Dorsolateral prefrontal cortex (tissue), 122 donors: ENCODE measurements at places on chromosomes 7 and 10.

- peak; percentile 71 for DNase-seq
Observed at GRCh38 chr7:100895956-100896731, 456 bp upstream of the ACHE start.

GRCh38 chr7:5582532-5582935 lies 158.9 kb upstream of the TNRC18 start:
- no peak for DNase-seq

- DNase-seq: no peak
Observed at GRCh38 chr7:157027568-157028198, 17.2 kb upstream of the MNX1 start.

DNA sequence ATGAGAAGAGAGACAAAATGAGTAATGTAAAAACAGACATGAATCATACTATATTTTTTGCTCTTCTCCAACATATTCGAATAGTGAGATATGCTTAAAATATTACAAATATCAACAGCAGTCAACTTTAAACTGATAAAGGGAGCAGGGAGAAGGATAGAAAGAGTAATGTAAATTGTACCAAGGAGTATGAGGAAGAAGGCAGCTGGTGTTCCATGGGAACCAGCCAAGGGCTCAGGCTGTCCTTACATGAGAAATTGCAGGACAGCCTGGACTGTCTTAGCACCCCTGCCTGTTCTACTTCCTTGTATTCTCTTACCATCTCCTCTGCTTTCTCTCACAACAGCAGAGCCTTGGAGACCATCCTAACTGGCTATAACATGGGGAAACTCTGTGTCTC lies 128.7 kb downstream of the TSPAN12 start:
- no peak for DNase-seq

- no peak for DNase-seq
Observed at GRCh38 chr10:31930023-31930751, 1.6 kb upstream of the ARHGAP12 start.

GRCh38 chr7:22441157-22441556 lies 58.8 kb downstream of the STEAP1B start:
- no peak for DNase-seq

- no peak for DNase-seq
Observed at GRCh38 chr10:32793033-32793432, 165.0 kb downstream of the ITGB1 start.

- DNase-seq: no peak
Observed at GRCh38 chr10:54470324-54470631, 330.8 kb downstream of the PCDH15 start.

GRCh38 chr7:151143261-151144015 lies 24.1 kb downstream of the GBX1 start:
- peak; percentile 28 for DNase-seq

GRCh38 chr7:120431016-120431415 lies 158.0 kb downstream of the KCND2 start:
- no peak for DNase-seq

GRCh38 chr10:16847644-16848043 lies 30.4 kb upstream of the RSU1 start:
- no peak for DNase-seq

- no peak for DNase-seq
Observed at GRCh38 chr10:10792681-10793080, 225.0 kb upstream of the CELF2 start.

DNA sequence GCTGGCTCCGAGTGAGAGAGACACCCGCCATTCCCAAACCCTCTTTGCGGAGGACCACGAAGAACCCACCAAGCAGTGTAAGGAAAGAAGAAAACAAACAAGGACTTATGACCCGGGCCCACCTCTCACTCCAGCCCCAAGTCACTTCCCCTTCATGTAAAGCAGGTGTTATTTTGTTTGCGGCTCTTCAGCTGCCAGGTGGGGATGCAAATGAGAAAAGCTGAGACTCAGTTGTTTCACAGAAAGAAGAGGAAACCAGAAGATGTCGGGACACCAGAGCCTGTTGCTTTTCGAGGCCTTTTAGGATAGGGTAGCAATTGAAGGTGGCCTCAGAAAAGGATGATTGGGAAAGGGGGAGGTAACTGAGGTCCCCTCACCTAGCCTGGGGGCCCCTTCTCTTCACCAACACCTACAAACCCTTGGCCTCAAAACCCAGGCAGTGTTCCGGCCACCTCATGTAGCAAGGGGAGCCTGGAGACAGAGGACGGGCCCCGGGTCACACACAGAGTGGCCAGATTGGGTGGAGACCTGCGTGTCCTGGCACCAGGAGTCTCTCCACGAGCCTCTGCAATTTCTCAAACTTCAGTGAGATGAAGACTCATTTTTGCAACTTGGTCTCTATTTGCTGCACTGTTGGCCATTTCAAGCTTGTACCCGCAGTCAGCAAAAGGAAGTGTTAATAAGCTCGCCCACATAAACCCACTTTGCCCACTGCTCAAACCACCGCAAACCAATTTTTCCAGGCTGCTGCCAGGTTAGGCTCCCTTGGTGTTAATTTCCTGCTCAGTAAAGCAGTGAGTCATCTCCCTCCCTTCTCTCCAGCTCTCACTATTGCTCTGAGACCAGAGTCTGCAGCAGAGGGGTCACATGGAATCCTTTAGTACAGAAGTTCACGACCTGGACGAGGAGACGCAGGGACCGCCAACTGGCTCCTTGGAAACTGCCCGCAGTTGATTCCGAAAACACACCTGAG lies 45.5 kb downstream of the AOC1 start:
- DNase-seq: no peak

- no peak for DNase-seq
Observed at GRCh38 chr7:53022893-53023292, 12.5 kb upstream of the POM121L12 start.

- DNase-seq: no peak
Observed at GRCh38 chr7:107593025-107593410, 13.0 kb downstream of the BCAP29 start.

- no peak for DNase-seq
Observed at GRCh38 chr7:4663239-4664018, 18.7 kb upstream of the FOXK1 start.

DNA sequence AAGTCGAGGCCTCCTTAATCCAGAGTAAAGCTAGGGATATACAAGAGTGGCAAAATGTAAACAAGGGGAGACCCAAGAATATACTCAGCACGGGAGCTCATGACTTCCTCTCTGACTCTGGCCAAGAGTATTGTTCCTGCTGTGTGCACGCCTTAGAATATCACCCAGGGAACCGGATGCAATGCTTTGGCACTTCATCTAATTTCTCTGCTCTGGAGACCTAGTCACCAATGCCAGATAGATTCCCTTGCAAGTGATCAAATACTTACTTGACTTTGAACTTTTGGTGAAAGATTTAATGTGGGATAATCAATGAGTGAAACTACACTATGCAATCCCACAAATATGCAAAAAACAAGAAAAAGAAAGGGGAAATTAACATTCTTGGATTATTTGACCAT lies 695.5 kb downstream of the INHBA start:
- no peak for DNase-seq

DNA sequence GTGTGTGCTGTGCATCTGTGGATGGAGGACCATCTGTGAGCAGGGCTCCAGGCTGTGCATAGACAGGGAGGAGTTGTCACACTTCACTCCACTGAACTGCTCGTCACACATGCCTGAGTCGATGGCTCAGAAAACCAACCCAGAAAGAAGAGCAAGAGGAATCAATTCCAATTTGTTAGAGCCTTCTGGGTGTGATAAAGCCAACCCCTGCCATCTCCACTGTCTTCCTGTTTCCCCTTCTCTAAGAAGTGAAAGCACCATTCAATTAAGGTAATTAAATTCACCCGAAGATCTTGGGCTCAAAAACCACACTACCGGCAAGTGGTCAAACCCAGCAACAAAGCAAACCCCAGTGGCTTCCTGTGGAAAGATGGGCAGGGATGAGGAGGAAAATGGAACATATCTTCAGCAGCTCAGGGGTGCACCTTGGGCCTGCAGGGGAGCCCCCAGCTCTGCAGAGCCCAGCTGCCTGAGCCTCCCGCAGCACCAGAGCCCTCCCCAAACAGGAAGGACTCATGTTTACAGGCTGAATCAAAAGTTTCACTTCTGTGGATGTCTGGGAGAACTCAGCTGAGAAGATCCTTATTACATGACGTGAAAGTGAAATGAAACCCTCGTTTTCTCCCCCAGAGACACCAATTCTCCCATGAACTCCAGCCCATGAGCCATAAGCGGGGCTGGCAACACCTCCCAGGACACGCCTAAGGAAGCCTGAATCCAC lies 10.9 kb downstream of the C10orf71 start:
- no peak for DNase-seq

GRCh38 chr7:139798221-139798620 lies 20.4 kb upstream of the HIPK2 start:
- DNase-seq: no peak

GRCh38 chr10:2980791-2981360 lies 86.5 kb upstream of the PFKP start:
- DNase-seq: no peak

- no peak for DNase-seq
Observed at GRCh38 chr7:117803476-117803875, 69.8 kb downstream of the CTTNBP2 start.

- DNase-seq: no peak
Observed at GRCh38 chr10:113180401-113181154, 230.5 kb downstream of the TCF7L2 start.

DNA sequence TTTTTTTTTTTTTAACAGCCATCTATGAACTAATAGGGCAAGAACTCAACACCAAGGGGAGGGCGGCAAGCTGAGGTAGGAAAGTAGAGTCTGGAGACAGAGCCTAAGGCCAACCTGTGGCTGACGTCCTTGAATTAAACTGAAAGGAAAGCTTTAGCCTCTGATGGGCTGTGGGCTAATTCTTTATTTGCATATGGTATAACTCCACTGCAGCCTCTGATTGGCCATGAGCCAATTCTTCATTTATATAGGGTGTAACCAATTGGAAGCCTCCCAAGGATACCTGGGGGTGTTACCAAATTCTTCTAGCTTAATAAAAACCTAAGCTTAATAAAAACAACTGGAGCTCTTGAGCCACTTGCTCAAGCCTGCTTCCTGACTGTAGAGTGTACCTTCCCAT lies 10.3 kb downstream of the TYW1 start:
- no peak for DNase-seq

- no peak for DNase-seq
Observed at GRCh38 chr7:92973293-92973731, 136.9 kb upstream of the CDK6 start.

- no peak for DNase-seq
Observed at GRCh38 chr7:158805414-158805813, 23.9 kb downstream of the ESYT2 start.

DNA sequence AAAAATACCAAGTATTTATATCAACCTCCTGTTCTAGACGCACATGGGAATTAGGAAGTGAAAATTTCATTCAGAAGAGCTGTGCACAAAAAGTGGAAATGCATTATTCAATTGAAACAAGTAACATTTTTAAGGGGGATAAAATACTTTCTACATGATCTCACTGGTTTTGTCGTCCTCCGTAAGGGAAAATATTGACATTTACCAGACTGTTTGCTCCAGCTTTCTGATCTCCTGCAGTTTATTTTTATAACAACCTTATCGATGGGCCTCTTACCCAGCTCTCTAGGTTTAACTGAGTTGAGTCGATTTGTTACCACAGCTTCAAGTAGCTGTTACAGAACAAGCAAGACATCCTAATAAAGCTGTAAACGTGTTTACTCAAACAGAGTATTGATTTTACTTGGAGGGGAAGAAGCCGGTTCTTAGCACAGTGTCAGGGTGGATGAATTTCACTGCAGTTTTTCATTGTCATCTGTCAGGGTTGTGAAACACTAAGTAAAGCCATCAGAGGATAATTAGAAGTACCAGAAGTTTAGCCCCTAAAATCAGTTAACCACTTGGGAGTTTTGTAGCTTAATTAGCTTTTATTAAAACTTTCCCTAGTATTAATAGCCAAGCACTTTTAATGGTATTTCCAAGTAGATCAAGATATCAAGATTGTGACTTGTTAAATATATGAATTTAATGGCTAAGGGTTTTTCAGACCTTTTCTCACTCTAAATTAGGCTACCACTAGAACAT lies 142.6 kb upstream of the KAT6B start:
- DNase-seq: no peak

GRCh38 chr7:47488201-47488968 lies 93.5 kb downstream of the TNS3 start:
- no peak for DNase-seq

DNA sequence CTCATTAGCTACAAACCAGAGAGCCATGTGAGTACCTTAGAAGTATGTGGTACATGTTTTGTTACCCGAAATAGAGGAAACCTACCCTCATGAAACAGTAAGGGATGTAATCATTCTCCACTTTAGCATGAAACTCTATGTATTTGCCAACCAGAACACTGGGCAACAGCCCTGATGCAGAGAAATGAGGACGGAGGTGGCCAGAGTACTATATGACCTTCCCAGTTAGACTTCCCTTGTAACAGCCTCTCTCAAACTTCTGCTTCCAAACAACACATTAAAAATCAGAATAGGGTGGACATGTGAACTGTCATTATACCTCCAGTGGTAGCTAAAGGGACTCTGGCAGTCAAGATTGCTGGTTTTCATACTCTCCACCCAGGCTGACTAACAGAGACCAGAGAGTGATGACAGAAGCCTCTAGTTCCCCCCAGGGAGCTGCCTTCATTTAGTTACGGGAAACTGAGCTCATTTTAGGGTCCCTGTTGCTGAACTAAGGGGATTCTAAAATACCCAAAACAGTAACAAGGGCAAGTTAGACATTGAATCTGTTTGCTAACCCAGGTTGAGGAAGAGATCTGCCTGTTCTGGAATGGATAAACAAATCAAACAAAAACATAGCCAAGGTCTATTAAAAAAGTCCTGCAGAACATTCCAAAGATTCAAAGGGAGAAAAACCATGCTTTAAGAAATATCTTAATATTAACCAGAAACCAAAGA lies 83.1 kb downstream of the VPS41 start:
- no peak for DNase-seq

GRCh38 chr7:127976056-127976737 lies 55.0 kb downstream of the LRRC4 start:
- peak; percentile 52 for DNase-seq

DNA sequence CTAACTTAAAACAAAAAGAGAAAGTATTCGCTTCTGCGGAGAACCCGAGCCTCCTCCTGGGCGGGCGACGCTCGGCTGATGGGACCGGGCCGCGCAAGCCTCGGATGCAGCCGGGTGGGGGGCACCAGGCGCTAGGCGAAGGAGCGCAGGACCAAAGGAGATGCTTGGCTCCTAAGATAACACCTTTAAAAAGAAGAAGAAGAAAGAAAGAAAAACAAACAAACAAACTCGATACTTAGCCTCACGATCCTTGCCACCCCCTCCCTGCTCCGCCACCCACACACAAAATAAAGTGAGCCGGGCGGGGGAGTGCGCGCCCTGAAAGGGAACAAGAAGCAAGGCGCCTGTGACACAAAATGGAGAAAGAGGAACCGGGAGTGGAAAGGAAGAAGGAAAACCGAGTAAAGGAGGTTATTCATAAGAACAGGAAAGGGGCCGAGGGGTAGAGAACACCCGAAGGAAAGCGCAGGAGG lies 34.0 kb upstream of the EBLN1 start:
- DNase-seq: peak; percentile 28

- DNase-seq: no peak
Observed at GRCh38 chr7:134742688-134743350, 36.6 kb upstream of the CALD1 start.
